DMS153 (cell line): ENCODE measurements at places on chromosomes 3 and 15.
A peak's percentile ranks its signal among the peaks of the same experiment; 100 is the strongest.

GRCh38 chr3:36394176-36394575 is 13.9 kb downstream of the STAC start:
- no peak for DNase-seq

- no peak for DNase-seq
Measured at GRCh38 chr3:27333843-27334242, 35.3 kb downstream of the NEK10 start.

DNA sequence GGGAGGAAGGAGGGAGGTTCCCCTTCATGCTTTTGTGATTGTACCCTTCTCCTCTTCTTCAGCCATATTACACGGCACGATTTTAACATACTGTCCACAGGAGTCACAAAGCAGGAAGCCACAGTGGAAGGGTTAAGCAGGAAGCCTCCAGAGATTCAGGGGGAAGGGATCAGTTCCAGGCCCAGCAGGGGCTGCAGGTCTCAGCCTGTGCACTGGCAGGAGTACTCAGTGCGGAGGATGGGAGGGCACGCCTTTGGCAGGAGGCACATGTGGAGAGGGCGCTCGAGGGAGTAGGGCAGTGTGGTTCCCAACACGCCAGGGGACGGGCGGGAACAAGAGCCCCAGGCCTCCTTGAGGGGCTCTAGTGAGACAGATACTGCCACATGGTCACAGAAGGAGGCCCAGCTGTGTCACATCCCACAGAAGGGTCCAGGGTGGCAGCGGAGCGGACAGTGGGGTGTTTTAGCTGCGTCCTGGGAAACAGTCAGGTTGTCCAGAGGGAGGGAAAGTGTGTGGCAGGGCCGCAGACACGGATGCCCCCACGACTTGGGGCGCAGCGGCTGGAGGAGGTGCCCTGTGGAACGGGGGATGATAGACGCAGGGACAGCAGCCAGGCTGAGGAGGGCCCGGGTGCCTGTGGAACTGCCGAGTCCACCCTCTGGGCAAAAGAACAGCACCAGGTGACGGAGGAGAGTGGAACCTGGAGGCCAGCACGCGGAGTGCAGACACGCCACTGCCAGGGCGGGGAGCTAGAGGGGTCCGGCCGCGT is 77.5 kb downstream of the CHSY1 start:
- no peak for DNase-seq

DNA sequence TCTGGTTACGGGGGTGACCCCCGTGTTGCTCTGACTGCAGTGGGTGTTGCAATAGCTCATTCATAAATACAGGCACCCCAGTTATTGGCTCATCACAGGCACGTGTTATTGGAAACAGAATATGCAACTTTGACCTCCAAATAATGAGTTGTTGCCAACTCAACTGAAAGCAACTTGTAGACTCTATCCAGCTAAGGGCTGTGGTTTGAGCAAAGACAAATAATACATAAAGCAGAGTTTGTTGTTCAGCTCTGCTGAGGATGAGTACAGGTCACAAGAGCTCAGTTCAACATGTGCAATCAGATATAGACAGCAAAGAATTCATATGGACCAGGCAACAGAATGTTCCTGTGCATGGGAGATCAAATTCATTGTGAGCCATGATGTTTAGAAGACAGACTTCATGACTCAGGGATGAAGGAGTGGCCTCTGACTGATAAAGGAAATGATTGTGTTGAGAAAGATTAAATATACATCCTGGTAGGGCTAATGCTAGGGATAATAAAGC is 87.6 kb upstream of the LRIG1 start:
- no peak for DNase-seq

- DNase-seq, result peak; percentile 45
Measured at GRCh38 chr3:43105596-43106292, at the start of gene POMGNT2. Gene POMGNT2, minus strand, starts transcription at chr3:43106079. Its CDS starts 24,648 bp downstream, at chr3:43081431.

GRCh38 chr3:151236736-151237135 is 33.7 kb upstream of the GPR171 start:
- no peak for DNase-seq

- DNase-seq, result no peak
Measured at GRCh38 chr3:113113361-113113760, 98.0 kb upstream of the BOC start.

DNA sequence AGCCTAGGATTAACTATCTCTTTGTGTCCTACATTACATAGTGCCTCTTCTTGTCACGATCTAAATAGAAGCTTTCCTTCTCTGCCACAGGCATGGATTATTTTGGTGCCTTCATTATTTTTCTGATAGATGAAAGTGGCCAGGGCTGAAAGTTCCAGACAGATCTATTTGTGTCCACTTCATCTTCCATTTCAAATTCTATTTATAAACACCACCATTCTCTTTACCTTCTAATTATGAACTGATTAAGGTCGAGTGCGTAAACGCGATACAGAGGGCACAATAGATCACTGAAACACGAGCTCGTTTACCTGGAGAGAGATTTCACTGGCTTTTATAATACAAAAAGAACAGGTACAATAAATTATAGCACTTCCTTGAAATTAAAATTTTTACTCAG is 105.0 kb downstream of the EDEM1 start:
- DNase-seq, result no peak

DNA sequence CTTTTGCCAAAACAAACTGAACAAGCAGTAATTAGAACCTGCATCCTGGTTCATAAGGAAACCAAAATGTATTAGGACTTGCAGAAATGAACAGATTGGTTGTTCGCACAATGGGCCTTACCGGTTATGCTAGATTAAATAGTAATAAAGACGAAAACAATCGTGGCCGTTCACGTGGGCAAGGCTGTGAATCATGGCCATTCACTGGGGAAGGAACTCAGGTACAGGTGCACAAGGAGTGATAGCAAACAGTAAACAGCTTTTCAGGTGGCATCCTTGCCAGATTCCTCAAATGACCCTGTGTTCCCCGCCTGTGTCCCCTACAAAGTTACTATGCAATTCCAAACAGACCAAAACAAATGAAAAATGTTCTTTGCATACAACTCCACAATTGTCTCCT is 8.2 kb downstream of the LRIG1 start:
- DNase-seq, result peak; percentile 76

- DNase-seq, result no peak
Measured at GRCh38 chr3:19213603-19214220, 65.4 kb downstream of the KCNH8 start.

GRCh38 chr3:58234516-58234931 is 3.1 kb upstream of the ABHD6 start:
- no peak for DNase-seq

DNA sequence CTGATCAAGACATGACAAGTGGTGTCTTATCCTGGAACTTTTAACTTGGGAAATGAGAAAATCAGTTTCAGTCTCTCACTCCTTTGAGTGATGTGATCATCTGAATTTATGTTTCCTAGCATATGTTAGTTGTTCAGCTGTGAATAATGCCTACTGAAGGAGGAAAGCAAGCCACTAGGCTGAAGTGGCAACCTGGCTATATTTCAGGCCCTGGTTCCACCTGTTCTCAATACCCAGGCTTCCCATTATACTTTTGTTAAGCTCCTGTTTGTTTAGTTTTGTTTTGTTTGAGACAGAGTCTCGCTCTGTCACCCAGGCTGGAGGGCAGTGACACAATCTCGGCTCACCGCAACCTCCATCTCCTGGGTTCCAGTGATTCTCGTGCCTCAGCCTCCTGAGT is 243.8 kb downstream of the ALCAM start:
- DNase-seq, result peak; percentile 61

DNA sequence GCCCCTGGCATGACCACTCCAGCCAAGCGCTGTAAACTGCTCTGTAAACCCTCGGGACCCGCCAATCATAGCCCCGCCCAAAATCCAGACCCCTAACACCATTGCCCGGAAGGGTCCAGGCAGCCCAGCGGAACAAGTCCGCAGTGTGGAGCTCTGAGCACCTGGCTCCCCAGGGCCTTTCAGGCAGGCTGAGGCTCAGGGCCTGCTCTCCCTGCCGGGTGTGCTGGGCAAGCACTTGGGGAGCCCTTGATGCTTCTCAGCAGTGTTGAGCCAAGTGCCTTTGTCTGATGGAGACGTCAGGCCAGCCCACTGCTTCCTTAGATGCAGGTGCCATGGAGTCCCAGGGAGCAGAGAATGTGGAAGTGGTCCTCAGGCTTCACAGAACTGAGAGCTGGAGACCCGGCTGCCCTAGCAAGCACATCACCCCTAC is 106.2 kb downstream of the TLE3 start:
- no peak for DNase-seq

DNA sequence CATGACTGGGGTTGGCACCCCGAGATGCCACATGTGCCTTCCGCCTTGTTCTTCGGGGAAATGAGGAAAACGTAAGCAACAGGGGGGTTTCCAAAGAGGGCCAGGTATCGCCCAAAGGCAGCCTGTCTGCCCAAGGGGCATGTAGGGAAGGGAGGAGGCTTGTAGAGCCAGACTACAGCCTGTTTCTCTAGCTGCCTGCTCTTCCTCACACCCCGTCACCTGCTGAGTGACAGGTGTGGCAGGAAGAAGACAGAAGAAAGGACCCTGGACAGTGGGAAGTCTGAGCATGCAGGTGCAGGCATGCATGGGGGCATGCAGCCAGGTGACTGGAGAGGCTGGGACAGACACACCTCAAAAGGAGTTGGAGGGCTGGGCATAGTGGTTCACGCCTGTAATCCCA is 9.8 kb downstream of the PLA2G4E start:
- DNase-seq, result no peak

DNA sequence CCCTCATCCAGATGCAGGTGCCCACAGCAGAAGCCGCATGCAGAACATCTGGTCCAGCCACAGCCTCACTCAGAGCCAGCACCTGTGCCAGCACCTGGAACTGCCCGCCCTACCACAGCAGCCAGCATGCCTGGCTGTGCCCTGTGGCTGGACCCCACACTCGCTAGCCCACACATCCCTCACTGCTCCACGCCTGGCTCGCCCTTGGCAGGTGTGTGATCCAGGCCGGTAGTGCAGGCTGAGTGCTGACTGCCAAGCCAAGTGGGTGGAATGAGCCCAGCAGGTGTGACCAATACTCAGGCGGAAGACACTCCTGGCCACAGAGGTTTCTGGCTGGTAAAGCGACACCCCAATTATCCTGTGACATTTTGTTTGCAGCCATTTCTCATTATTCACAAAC is 162.4 kb upstream of the ROBO1 start:
- DNase-seq, result no peak

DNA sequence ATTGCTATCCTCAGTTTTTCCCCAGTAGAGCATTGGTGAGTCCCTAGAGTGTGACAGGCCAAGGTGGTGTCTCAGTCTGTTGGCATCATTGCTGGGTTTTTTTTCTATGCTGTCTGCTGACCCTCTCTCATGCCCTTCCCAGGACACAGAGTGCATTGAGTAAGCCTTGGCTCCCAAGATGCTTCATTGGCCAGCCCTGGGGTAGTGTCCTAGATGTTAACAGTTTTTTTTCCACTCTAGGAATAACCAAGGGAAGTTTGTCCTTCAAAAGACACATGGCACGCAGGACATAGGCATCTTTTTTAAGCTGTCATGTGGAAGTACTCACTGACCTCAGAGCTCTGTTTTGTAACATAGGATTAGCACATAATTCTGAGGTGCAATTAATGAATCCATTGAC is 19.5 kb downstream of the ADAMTSL3 start:
- no peak for DNase-seq

- DNase-seq, result peak; percentile 30
Measured at GRCh38 chr15:91407269-91407889, 307.3 kb downstream of the SV2B start.

GRCh38 chr15:40990080-40990479 is 36.8 kb downstream of the CHAC1 start:
- DNase-seq, result no peak

- DNase-seq, result no peak
Measured at GRCh38 chr3:176522436-176522835, 674.8 kb downstream of the TBL1XR1 start.

DNA sequence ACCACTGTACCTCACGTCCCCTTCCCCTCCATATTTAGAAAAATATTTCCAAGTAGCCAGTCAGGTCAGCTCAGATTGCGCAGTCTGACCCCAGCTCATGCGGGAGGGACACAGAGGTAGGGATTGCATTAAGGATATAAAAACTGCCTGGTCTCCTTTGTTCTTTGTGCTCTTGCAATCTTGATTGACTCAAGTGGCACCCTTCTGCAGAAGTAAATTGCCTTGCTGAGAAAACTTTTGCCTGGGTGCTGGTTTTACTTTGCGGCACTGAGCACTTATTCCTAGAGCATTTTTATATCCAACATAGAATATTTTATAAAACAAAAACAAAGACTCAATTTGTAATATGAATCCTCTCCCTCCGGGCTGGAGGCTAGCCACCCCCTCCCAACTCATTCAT is 54.8 kb downstream of the BTD start:
- DNase-seq, result no peak

DNA sequence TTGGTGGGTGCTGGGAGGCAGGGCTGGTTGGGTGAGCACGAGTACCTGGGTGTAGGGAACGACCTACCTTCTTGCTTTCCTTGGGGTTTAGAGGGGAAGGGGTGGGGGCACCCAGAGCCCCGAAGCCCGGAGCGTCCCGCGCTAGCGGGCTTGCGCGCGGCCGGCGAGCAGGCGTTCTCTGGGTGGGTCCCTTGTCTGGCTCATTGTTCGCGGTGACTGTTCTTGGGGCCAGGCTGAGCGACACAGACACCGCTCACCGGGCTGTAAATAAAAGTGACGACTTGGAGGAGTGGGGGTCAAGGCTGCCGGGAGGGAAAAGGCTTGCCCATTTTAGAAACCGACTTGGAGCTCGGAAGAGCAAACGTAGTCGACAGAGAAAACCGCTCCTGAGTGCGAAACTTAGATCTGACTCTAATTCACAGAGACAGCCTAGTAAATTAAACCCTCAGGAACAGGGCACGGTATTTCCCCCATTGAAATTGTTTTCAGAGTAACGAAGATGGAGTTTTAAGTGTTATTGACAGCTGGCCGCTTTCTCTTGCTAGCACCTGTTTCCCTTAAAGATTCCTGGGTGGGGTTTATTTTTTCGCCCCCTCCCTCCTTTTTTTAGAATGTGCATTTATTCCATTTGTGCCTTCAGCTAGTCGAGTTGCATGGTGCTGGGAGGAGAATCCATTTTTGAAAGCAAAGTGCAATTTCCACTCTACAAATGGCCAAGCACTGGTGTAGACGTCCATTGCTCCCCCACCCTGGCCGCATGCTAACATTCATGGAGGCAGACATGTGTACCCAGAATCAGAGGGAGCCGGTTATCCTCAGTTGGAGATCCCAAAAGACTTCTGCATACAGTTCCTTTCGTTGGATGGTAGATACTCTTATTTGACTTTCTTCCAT is 532.1 kb upstream of the SEMA6D start:
- DNase-seq, result no peak

- no peak for DNase-seq
Measured at GRCh38 chr15:99282121-99282520, 30.8 kb downstream of the LRRC28 start.

GRCh38 chr15:39461536-39462130 is 119.2 kb upstream of the THBS1 start:
- no peak for DNase-seq

- DNase-seq, result no peak
Measured at GRCh38 chr3:112304611-112305010, 10.6 kb upstream of the SLC9C1 start.

DNA sequence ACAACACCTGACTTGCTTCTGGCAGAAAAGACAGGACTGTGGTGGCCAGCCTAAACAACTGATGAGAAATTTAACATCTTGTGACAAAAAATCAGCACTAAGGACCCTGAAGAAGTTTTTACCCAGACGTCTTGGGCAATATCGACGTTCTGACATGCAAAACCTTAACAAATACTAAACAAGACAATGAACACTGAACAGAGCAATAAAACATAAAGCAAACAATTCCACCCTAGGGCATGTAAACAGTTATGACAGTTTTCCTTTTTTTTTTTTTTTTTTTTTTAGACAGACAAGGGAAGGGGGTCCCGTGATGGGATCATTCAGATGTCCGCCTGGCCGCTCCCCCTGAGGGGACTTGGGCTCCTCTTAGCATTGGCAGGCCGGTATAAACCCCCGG is 738.0 kb downstream of the SI start:
- DNase-seq, result no peak

- DNase-seq, result no peak
Measured at GRCh38 chr3:150823277-150823676, 60.3 kb upstream of the SIAH2 start.
